ENCODE measurements at places on chromosomes 4 and X.

DNA sequence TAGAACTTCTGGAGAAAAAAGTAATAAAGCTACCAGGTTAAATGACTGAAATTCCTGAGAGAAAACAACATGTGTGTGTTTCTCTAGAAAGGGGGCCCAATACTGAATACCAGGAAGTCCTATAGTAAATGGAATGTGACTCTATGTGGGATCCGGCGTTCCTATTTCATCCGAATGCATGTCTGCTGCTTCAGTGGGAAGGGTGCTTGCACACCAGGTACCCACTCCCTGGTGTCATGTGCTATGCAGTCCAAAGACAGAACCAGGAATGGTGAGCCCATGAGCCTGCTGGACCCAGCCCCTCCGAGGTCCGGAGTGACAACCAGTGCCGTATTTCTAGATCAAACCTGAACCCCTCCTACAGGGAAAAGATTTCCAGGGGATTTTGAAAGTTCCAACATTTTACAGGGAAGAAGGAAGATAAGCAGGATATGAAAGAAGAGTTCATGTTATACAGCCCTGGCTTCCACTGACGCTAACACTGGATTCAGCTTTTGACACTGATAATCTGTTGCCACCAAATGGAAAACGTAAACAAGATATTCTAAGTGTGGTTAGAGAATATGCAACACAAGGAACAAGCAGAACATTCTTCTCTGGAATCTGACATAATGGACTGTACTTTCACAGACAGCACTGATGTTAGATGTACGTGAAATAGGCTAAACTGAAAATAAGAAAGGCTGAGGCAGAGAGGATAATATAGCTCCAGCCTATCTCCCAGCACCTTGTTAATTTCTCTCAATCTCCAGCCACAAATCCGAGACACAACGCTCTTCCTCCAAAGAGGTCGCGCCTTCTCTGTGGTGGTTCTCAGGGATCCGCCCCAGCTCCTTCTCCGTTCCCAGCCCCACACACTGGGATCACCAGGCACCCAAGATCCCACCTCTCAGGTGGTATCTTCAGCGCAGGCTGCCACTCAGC is 725 bp upstream of the CXCL1 start:
- DNase-seq: no peak

GRCh38 chr4:11299016-11299415 is 129.7 kb downstream of the HS3ST1 start:
- no peak for DNase-seq

DNA sequence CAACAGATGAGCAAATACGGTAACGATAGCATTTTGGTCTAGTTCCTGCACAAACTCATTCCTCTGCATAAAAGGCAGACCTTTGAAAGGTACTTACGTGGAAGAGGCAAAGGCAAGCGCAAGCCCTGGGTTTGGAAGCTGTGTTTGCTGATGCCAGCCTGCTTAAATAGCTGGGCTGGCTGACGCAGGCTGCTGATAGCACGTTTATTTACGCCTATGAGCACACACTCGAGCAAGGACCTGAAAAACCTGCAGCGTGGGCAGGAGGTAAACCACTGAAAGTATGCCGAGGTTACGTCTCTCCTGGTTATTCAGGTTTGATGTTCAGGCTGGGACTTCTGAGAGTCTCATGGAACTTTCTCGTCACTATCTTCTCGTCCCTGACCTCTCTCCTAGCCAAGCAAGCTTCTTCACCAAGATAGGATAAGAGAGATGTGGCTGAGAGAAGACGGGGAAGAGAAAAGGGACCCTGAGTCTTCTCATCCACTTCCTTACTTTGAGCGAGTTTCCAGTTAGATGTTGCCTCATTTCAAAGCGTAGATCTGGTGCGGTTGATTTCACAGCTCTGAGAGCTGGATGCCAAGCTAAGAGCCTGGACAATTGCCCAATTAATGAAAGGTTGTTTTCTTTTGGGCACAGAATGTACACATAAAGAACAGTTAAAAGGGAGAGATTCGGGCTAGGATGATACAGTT is at the start of gene HOPX:
HOPX (minus strand) TSS at position 139 of the 695 bp plus-strand sequence. CDS start 23,480 bp downstream, outside the sequence.
- no peak for DNase-seq

DNA sequence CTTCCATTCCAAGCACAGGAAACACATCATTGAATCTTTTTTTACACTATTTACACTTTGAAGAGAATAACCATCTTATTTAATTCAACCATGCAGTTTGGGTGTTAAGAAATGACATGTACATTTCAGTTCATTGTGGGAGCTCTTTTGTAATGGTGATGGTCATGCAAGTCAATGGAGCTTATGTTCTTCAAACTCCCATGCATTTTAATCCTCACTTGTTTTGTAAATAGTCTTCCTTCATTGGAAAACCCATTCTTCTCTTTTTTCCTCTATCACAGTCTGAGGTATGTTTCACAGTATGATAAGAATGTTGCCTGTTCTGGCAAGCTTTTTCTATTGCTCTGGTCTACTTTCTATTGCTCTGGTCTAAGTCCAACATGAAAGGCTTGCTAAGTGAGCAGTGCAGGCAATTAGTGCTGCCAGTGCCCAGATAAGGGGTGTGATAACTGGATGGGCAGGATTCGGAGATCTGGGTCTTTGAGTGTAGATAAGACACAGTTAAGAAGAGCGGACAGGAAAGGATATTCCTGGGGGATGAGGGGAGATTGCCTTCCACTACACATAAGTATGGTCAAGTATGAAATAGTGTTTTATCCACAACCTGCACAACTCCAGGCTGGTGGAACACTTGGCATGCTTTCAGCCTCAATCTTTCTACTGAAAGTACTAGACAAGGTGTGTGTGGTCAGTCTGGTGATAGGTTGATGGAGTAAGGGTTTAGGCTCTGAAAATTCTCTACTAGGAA is 17.1 kb downstream of the AFP start:
- no peak for DNase-seq

GRCh38 chrX:77441479-77441878 is 5.7 kb upstream of the FGF16 start:
- DNase-seq: no peak

DNA sequence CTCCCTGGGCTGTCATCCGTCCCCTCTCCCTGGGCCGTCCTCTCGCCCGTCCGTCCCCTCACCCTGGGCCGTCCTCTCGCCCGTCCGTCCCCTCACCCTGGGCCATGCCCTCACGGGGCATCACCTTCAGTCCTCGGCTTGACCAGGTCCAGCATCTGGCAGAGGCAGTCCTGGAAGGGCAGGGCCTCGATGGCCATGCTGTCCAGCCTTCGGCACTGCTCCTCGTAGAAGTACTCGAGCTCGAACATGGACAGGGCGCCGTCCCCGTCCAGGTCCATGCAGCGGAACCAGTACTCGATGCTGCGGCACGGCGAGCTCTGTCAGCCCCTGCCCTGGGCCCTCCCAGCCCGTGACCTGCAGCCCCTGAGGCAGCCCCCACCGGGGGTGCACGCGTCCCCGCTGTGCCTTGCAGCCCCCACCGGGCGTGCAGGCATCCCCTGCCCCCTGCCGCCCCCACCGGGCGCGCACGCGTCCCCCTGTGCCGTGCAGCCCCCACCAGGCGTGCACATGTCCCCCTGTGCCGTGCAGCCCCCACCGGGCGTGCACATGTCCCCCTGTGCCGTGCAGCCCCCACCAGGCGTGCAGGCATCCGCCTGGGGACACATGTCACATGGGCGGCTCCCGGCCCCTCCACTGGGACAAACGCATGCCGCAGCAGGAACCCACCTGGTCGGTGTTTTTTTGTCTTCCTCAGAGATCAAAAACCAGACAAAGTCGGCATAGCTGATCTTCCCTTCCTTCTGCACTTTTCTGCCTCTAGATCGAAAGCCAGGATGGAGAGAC is 22.2 kb upstream of the GTPBP6 start:
- DNase-seq: no peak

DNA sequence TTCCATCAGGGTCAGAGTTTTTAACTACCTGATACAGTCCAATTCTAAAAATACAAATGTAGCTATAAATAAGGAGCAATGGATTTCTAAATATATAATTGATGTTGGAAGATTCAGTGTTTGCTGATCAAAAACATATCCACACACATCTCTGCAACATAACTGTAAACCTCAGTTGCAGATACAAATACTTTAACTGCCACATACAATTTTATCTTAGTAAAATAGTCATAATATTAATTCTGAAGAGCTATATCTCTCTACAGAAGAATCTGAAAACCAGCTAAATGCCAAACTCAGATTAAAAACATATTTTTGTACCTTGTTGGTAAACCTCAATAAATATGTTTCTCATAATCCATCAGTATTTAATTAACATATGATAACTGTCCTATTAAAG is 674.3 kb upstream of the INTU start:
- no peak for DNase-seq

- DNase-seq: no peak
Measured at GRCh38 chrX:152641996-152642395, 4.3 kb downstream of the GABRQ start.

DNA sequence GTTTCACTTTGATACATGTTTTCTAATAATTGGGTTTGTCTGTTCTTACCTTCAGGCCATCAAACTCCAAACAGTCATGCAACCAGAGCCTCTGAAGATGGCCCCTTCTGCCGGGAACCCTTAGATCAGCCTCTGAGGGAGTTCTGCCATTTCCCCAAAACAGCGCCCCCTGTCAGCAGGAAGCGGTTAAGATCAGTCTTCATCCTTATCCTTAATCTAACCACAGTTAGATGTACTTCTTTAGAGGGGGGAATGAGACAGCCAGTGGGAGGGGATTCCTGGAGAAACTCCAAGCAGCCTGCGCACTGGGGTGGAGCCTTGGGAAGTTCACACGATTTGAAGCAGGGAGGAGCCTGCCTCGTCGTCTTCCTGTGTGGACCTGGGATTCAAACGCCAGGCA is 185.4 kb downstream of the INPP4B start:
- no peak for DNase-seq

DNA sequence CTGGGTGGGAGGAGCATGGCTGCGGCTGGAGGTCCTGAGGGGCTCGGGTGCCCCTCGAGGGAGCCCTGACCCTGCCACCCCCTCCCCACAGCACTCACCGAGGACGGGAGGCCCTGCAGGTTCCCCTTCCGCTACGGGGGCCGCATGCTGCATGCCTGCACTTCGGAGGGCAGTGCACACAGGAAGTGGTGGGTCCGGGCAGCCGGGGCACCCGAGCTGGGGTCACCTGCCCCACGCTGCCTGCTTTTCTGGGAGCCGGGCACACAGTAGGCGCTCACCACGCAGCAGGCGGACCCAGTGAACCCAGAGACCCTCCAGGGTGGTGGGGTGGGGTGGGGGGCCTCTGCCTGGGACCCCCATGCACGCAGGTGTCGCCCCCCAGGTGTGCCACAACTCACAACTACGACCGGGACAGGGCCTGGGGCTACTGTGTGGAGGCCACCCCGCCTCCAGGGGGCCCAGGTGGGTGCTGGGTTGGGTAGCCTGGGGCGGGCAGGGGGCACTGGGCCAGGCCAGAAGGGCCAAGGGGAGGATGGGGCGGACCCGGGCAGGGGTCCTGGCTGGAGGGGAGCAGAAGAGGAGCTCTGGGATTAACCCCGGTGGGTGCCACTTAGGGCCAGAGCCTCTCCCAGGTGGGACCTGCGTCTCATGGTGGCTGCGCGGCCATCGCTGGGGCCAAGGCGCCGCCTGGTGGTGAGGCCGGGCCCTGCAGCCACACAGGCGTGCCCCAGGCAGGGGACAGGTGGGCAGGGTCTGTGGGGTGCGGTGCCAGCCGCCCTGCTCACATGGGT is 1.4 kb downstream of the HGFAC start:
- DNase-seq: no peak

DNA sequence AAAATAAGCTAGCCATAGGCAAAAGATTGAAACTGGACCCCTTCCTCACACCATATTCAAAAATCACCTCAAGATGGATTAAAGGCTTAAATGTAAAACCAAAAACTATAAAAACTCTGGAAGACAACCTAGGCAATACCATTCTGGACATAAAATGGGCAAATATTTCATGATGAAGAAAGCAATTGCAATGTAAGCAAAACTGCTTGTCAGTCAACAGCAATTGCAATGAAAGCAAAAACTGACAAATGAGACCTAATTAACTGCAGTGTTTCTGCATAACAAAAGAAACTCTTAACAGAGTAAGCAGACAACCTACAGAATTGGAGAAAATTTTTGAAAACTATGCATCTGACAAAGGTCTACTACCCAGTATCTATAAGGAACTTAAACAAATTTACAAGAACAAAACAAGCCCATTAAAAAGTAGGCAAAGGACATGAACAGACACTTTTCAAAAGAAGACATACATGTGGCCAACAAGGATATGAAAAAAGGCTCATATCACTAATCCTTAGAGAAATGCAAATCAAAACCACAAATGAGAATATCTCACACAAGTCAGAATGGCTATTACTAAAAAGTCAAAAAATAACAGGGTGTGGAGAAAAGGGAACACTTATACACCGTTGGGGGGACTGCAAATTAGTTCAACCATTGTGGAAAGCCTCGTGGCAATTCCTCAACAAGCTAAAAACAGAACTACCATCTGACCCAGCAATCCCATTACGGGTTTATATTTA is 46.7 kb downstream of the CFAP299 start:
- no peak for DNase-seq

GRCh38 chr4:42302348-42302747 is 94.9 kb upstream of the SHISA3 start:
- no peak for DNase-seq

DNA sequence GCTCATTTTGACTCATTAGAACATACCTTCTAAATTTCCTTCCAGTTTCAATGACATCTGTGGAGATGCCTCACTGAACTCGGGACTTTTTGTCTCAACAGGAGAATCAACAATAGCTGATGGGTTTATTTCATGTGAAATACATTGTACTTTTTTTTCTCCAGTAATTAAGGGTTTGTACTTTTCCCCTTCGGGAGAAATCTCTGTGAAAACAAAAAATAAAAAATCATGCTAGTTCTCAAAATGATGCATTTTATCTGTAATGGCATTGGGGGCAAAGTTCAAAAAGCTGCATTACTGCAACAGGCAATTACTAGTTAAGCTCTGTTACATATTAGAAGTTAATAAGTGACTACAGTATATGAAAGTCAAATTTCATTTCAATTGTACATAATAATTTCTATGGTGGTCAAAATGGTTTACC is 167.3 kb upstream of the SH3RF1 start:
- DNase-seq: no peak

GRCh38 chrX:31589503-31589902 is 517.7 kb upstream of the FTHL17 start:
- no peak for DNase-seq

DNA sequence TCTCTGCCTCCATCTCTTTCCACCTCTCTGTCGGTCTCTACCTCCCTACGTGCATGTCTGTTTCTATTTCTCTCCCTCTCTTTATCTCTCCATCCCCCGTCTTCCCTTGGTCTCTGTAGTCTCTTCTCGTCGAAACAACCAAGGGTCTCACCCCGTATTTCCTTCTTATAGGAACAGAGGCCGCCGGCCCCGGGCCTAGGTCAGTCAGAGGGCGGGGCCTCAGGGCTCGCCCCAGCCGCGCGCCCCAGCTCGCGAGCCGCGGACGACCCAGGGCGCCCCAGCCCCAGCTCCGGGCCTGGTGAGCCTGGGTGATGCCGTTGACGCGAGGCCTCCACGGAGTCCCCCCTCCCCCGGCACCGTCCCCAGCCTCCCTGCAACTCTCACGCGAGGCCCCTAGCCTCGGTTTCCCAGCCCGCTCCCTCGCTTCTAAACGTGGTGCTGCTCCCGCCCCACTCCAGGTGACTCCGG is 6.6 kb downstream of the TIMM17B start:
- DNase-seq: no peak

Data from stimulated activated CD8-positive, alpha-beta memory T cell treated with anti-CD3 and anti-CD28 coated beads, Interleukin-7, amount 100 ng/mL, for 1 hour (primary cell).